ENCODE measurements at places on chromosomes 16 and 17.
A peak's percentile ranks its signal among the peaks of the same experiment; 100 is the strongest.

GRCh38 chr17:42782166-42783061, 2.0 kb downstream of the WNK4 start:
- DNase-seq, result peak; percentile 44

DNA sequence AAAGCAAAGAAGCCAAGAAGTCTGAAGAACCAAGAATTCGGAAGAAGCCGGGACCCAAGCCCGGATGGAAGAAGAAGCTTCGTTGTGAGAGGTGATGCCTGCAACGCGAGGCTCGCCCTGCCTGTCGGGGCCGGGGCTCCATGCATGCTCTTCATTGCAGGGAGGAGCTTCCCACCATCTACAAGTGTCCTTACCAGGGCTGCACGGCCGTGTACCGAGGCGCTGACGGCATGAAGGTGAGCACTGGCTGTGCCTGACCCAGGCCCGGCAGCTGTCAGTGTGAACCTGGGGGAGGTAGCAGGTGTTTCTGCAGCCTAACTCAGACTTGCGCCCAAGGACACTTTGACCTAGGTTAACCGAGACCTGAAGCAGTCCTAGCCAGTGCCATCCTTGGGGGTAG, 12.0 kb downstream of the ZNF276 start:
- no peak for DNase-seq

DNA sequence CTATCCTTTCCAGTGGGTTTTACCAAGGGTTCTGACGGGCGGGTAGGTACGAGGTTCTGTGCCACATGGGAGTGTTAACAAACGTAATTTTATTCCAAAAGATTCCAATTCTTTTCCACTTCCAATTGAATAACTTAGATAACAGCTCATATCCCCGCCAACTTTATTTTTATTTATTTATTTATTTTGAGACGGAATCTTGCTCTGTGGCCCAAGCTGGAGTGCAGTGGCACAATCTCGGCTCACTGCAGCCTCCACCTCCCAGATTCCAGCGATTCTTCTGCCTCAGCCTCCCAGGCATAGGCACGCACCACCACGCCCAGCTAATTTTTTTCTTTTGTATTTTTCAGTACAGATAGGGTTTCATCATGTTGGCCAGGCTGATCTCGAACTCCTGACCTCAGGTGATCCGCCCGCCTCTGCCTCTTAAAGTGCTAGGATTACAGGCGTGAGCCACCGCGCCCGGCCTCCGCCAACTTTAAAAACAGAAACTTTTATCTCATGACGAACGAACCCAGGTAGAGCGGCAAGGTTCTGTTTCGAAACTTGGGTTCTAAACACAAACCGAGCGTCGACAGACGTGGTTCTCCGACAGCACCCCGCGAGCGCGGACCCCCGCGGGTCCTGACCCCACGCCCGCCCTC, 613 bp downstream of the ECI1 start:
- peak; percentile 11 for DNase-seq

DNA sequence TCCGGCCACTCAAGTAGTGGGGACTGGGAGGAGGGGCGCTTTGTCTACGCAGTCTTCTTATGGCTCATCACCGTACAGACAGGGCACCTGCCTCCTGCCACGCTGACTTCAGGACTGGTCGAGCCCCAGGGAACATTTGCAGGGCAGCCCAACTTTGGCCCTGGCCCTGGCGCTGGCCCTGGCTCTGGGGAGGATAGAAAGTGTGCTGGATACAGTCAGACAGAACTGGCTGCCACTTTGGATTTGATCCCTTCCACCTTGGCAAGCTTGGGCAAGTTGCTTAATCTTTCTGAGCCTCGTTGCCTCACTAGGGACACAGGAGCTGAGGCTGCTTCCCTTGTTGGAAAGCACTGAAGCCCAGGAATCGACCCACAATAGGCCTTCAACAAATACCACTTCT, 13.6 kb downstream of the LGALS9 start:
- no peak for DNase-seq

DNA sequence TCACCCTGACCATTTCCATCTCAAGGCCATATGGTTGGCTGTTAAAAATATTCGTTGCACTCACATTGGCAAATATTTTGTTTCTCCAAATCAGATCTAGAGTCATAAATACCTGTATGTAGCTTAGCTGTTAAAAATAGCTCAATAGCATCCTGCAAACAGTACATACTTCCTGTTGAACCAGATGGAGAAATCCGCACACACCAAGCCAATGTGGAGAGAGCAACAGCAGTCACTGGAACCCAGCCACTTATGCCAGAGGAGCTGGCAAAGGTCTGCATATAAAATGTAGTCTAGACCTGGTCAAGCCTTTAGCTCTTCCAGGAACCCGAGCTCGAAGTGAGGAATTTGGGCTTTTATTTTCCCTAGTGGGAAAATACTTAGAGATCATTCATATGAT, 146.4 kb upstream of the KCNJ16 start:
- DNase-seq, result no peak

- peak; percentile 69 for DNase-seq
Observed at GRCh38 chr17:42287977-42288802, at the start of gene STAT5A. STAT5A (plus strand) TSS chr17:42288498; CDS start chr17:42289412, 914 bp downstream.

- DNase-seq, result no peak
Observed at GRCh38 chr16:78309763-78310162, 210.3 kb downstream of the WWOX start.

- no peak for DNase-seq
Observed at GRCh38 chr17:60846175-60846574, 168.5 kb downstream of the BCAS3 start.

- DNase-seq, result no peak
Observed at GRCh38 chr16:10497132-10498101, 83.0 kb downstream of the EMP2 start.

DNA sequence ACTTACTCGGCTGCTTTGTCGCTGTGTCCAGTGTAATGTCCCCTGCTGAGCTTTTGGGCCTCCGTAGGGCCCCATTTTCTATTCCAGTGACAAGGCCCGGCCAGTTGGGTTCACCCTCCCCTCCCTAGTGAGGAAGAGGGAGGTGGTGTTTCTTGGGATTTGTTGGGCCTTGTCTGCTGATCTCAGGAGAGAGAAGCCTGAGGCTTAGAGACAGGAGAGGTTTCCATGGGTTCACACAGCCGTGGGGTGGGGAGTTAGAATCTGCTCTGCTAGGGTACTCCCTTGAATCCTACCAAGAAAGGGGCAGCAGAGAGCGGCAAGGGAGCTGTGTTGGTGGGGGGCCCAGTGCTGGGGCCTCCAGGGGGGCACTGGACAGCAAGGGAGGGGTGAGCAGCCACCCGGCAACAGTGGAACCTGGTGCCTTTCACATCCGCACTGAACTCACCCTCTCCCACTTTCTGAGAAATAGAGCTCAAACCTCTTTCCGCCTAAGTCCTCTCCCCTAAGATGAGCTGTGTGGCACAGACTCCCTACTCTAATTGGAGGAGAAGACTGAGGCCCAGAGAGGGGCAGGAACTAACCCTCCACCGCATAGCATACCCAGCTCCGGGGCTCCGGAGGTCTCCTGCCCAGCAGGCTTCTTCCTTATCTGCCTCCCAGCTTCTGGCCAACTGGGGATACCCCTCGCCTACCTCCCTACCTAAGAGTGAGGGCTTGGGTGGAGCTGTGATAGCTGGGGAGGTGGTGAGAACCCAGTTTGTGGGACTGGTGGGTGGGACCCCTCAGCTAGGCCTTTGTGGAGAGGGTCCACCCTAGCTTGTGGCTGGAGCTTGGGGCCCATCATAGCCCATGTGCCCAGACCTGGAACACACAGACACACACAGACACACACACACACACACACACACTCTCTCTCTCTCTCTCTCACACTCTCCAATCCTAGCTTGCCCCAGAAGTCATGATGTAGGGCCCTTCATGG, 6.8 kb downstream of the TBKBP1 start:
- no peak for DNase-seq

GRCh38 chr16:84153660-84154214, 8.6 kb downstream of the DNAAF1 start:
- no peak for DNase-seq

DNA sequence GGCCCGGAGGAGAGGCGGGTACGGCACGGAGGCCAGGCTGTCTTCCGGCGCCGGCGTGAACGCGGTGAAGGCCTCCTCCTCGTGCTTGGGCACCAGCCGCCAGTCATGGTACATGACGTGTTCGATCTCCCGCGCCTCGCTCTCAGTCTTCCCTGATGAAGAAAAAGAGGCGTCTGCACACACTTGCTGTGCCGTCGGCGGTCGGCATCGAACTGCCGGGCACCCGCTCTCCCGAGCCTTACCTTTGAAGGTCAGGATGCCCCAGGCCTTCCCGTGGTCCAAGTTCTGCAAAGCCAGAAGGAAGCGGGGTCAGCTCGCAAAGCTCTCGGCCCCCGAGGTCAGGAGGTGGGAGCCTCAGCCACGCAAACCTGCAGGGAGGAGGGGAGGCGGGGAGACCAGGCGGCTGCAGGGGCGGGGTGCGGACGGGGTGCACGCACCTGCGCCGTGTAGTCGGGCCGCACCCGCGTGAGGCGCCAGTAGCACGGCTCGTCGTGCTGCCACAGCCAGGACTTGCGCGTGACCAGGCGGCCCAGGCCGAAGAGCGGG, at the start of gene EME2:
EME2 (plus strand) TSS at position 449 of the 546 bp plus-strand sequence. CDS start 418 bp downstream, outside the sequence.
- DNase-seq, result no peak

- DNase-seq, result no peak
Observed at GRCh38 chr16:8179615-8180014, 410.7 kb downstream of the TMEM114 start.

All from fibroblast of skin of right biceps (primary cell).